Effector memory CD4-positive, alpha-beta T cell (primary cell): ENCODE measurements at places on chromosomes 3 and 15.

DNA sequence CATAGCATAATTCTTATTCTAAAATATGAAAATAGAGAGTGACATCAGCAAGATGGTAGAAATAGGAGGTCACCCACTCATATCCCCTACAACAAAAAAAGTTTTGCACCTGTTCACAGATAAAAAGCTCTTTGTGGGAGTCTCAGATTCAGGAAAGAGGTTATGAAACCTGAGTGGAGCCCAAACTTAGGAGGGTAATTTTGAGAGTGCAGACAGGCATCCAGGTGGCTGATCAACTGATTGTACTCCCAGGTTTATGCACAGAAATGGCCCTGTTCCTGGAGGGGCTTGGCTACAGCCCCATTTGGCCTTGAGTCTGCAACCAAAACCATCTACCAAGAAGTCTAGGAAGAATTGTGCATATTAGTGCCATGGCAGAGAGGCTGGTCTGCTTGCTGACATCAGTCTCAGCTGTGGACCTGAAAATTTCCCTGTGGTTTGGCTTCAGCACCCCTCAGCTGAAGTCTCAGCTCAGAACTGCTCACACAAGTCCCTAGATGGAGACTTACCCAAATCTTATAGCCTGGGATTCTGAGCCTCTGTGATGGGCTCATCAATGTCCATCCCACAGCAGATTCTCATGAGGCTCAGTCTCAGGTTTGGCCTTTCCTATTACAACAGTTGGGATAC, 291.6 kb downstream of the IL20RB start:
- H3K4me1 ChIP-seq, result no peaks in the 10 kb centered on the region
- no peaks in the 10 kb centered on the region for H3K36me3 ChIP-seq
- DNase-seq, result no peak

DNA sequence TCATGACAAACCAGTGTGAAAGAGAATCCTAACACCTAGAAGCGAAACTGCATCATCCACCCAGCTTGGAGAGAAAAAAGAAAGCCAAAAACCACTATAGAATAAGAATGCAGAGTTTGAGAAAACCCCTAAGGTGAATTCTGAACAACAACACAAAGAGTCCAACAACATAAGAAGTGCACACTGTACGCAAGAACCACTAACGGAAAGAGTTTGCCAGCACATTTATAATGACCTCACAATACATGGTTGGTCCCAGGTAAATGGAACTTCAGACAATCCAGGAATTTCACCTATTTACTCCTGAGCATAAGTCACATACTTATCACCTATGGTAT, 128.3 kb upstream of the BHLHE40 start:
- H3K27ac ChIP-seq, result peak overlapping the region; percentile 87
- H3K4me3 ChIP-seq, result no peak overlapping the region
- no peaks in the 10 kb centered on the region for H3K36me3 ChIP-seq
- no peak for DNase-seq

DNA sequence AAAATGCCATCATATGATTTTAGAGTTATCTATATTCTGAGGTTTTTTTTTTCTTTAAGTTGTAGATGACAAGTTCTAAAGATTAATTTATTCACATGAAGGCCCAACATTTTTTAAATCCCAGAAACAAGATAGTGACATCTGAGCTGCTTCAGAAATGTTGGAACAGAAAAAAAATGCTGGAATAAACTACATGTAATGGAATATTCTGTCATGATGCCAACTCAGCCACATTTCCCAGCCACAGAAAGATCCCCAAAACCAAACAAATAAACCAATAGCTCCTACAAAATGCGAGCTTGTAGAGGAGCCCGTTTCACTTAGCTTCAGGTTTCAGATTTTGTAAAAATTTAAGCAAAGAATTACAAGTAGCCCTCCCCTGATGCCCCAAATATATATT, 111.0 kb upstream of the MYO5C start:
- H3K4me1 ChIP-seq, result no peaks in the 10 kb centered on the region
- H3K27ac ChIP-seq, result no peak overlapping the region
- H3K4me3 ChIP-seq, result no peak overlapping the region
- no peaks in the 10 kb centered on the region for H3K27me3 ChIP-seq

DNA sequence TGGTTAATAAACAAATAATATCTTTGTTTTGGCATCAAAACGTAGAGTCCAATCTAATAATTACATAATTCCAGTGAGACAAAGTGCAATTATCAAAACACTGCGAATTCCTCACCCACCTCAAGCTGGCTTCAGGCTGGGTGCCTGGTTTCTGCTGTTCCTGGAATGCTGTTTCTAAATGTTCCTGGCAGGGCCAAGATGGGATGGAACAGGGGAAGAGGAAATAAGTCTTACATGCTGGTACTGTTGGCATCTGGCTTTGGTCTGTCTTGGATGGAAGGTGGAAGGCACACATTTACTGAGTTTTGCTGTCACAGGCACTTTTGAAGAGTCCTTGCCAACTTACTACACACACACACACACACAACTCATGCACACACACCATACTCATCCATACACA, 101.9 kb upstream of the SLCO3A1 start:
- H3K4me1 ChIP-seq, result no peaks in the 10 kb centered on the region
- H3K27me3 ChIP-seq, result no peaks in the 10 kb centered on the region
- no peak for DNase-seq
- no peak overlapping the region for H3K4me3 ChIP-seq

DNA sequence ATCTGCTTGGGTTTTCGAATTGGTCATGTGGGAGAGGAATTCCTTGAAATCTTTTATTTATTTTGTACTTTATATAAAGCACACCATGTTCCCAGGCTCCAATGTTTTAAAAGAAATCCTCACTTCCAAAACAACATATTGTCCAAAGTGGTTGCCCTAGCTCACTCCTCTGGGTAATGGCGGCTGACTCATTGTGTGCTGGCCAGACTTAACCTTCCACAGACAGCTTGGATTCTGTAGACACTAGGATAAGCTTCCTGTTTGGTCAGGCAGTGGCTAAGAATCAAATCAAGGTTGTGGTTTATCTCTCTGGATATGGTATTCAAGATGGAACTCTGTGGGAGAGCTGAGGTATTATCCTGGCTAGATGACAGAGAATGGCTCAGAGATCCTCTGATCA, 55.8 kb upstream of the FAM98B start:
- H3K27ac ChIP-seq, result no peak overlapping the region
- no peaks in the 10 kb centered on the region for H3K4me1 ChIP-seq
- H3K36me3 ChIP-seq, result no peaks in the 10 kb centered on the region
- DNase-seq, result no peak
- no peaks in the 10 kb centered on the region for H3K27me3 ChIP-seq
- H3K4me3 ChIP-seq, result no peak overlapping the region

DNA sequence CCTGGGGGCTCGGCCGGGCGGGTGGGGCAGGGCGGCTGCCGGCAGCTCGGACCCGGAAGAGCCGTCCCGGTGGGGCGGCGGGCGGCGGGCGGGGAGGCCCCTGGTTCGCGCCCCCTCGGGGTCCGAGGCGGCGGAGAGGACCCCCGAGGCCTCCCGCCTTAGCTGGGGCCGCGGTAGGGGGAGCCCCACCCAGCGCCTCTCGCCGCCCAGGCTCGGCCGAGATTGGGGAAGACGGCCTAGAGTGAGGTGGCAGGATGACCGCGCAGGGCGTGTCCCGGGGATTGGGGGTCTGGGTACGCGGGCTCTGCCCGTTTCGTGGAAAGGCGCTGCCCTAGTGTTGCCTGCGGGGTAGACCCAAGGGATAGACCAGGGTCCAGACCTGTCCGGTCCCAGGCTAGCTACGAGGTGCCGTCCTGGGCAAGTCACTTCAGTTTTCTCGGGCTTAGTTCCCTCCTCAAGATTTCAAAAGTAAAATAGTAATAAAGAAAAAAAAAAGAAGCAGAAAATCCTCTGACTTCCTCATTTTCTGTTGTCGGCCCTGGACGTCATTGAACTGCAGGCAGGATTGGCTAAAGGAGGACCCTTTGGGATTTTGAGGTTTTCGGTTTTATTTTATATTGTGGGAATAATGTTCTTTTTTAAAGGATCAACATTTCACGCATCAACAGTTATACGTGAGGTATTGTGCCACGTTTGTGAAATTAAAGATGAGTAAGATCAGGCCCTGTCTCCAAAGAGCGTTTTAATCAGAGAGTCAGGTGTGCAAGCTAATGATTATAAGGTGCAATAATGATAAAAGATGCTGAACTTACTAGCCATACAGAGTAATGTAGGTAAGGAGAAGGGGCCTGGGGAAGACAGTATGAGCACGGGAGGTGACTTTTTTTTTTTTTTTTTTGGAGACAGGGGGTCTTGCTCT, 679 bp downstream of the IQGAP1 start:
- peak overlapping the region; percentile 84 for H3K27ac ChIP-seq
- H3K36me3 ChIP-seq, result peaks cover 4% of the 10 kb centered on the region
- H3K4me1 ChIP-seq, result peaks cover 20% of the 10 kb centered on the region
- no peaks in the 10 kb centered on the region for H3K27me3 ChIP-seq
- peak; percentile 35 for DNase-seq
- H3K4me3 ChIP-seq, result peak overlapping the region; percentile 88

GRCh38 chr15:25092661-25093060, 137.9 kb downstream of the SNRPN start:
- no peak overlapping the region for H3K27ac ChIP-seq
- no peaks in the 10 kb centered on the region for H3K4me1 ChIP-seq
- no peaks in the 10 kb centered on the region for H3K27me3 ChIP-seq
- no peak for DNase-seq

- H3K27me3 ChIP-seq, result no peaks in the 10 kb centered on the region
- no peak overlapping the region for H3K4me3 ChIP-seq
- H3K27ac ChIP-seq, result no peak overlapping the region
Observed at GRCh38 chr15:101198800-101199199, 53.0 kb downstream of the CHSY1 start.

DNA sequence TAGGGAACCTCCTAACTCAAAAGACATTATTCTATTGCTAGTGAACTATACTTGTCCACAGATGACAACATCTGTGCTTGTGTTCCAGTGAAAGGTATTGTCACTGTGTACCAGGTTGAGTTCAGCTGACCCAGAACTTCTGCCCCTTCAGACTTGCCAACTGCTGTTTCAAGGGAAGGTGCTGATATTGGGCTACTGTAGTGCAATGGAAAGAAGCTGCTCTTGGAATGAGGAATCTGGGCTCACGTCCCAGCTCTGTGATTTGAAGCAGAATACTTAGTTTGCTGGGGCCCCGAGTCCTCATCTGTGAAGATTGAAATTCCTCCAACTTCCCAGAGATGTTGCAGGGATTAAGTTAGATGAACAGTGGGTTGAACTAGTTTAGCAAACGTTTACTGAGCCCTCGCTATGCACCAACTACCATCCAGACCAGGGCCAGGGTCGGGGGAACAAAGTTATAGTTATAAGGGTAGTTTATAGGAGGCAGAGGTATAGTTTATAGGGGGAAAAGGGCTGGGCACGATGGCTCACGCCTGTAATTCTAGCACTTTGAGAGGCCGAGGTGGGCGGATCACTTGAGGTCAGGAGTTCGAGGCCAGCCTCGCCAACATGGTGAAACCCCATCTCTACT, 15.9 kb upstream of the UMPS start:
- H3K27me3 ChIP-seq, result no peaks in the 10 kb centered on the region
- no peak overlapping the region for H3K4me3 ChIP-seq
- H3K4me1 ChIP-seq, result no peaks in the 10 kb centered on the region
- DNase-seq, result no peak

- no peak for DNase-seq
- H3K36me3 ChIP-seq, result no peaks in the 10 kb centered on the region
- H3K4me3 ChIP-seq, result no peak overlapping the region
- no peak overlapping the region for H3K27ac ChIP-seq
- no peaks in the 10 kb centered on the region for H3K27me3 ChIP-seq
Observed at GRCh38 chr15:62506217-62506805, 341.2 kb upstream of the C2CD4B start.

DNA sequence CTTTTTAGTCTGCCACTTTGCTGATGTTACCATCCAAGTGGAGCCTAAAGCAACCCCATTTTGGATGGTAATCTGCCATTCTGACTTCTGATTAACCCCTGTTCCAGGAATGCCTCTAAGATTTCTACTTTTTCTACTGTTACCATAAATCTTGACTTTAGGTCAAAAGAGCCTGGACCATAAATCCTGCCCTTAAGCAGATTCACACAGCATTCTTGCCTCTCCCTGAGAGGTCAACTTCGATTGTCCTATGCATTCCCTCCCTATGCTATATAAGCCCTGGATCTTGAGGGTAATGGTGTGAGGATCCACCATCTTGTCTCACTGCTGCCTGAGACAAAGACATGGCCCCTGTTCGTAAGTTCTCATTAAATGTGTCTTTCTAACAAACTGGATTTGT, 177.3 kb downstream of the GABRB3 start:
- H3K36me3 ChIP-seq, result no peaks in the 10 kb centered on the region
- H3K27ac ChIP-seq, result no peak overlapping the region
- DNase-seq, result no peak
- H3K4me1 ChIP-seq, result no peaks in the 10 kb centered on the region
- no peak overlapping the region for H3K4me3 ChIP-seq

- no peak overlapping the region for H3K27ac ChIP-seq
- H3K4me3 ChIP-seq, result no peak overlapping the region
- peaks cover 23% of the 10 kb centered on the region for H3K36me3 ChIP-seq
- no peaks in the 10 kb centered on the region for H3K4me1 ChIP-seq
- DNase-seq, result no peak
- no peaks in the 10 kb centered on the region for H3K27me3 ChIP-seq
Observed at GRCh38 chr15:22850055-22850454, 11.6 kb downstream of the NIPA2 start.

DNA sequence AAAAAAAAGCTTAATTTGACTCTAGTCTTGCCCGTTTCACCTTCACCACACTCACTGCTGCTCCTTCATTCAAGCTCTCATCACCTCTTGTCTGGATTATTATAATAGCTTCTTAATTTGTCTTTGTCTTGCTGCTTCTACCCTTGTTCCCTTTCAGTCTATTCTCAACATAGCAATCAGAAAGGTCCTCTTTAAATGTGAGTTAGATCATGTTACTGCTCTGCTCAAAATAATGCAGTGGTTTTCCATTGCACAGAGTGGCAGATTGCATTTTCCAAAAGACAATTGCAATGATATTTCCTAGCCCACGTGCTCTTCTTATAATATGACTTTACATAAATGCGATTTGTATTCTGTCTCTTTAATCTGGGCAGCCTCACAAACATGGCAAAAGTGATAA, 174.6 kb downstream of the ALDH1A2 start:
- H3K4me3 ChIP-seq, result no peak overlapping the region
- no peak overlapping the region for H3K27ac ChIP-seq
- no peaks in the 10 kb centered on the region for H3K27me3 ChIP-seq
- H3K36me3 ChIP-seq, result no peaks in the 10 kb centered on the region
- no peaks in the 10 kb centered on the region for H3K4me1 ChIP-seq

GRCh38 chr15:92661956-92662355, 6.4 kb upstream of the FAM174B start:
- H3K27me3 ChIP-seq, result no peaks in the 10 kb centered on the region
- no peak for DNase-seq
- no peaks in the 10 kb centered on the region for H3K36me3 ChIP-seq
- H3K4me3 ChIP-seq, result no peak overlapping the region
- H3K4me1 ChIP-seq, result no peaks in the 10 kb centered on the region
- no peak overlapping the region for H3K27ac ChIP-seq

DNA sequence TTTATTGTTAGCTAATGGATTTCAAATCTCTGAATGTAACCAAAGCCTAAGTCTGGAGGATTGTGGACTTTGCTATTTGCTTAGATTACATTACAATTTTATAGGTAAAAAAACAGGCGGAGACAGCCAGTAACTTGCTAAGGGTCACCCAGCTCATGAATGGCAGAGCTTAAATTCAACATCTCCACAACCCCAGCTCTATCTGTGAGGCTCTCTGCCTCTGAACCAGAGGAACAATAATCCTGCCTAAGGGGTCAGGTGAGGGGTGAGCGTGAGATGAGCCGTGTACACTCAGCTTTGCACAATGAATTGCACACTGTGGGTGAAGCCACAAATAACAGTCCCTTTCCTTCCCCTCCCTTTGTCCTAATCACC, 69.8 kb upstream of the SPATA12 start:
- no peak for DNase-seq
- no peaks in the 10 kb centered on the region for H3K27me3 ChIP-seq
- no peak overlapping the region for H3K4me3 ChIP-seq
- peaks cover 7% of the 10 kb centered on the region for H3K4me1 ChIP-seq
